Stimulated activated CD4-positive, alpha-beta T cell treated with anti-CD3 and anti-CD28 coated beads, Interleukin-4, amount 100 ng/mL, for 48 hours (primary cell): ENCODE measurements at places on chromosomes 2 and 18.

- DNase-seq: no peak
Measured at GRCh38 chr2:211957799-211958198, 580.8 kb downstream of the ERBB4 start.

GRCh38 chr2:96102596-96103186, 13.7 kb downstream of the ADRA2B start:
- no peak for DNase-seq

GRCh38 chr2:102126169-102126568, 16.4 kb upstream of the IL1R1 start:
- no peak for DNase-seq

GRCh38 chr2:201260302-201260800, at the start of gene CASP8:
CASP8 (plus strand) TSS chr2:201260536; CDS start chr2:201266487, 5,951 bp downstream.
- no peak for DNase-seq

GRCh38 chr2:236965021-236965840, 120.5 kb upstream of the COPS8 start:
- no peak for DNase-seq

- no peak for DNase-seq
Measured at GRCh38 chr2:206267567-206267966, 6.9 kb upstream of the ZDBF2 start.

GRCh38 chr2:51662187-51662586, 630.3 kb upstream of the NRXN1 start:
- DNase-seq: no peak
